ENCODE measurements at places on chromosomes 3 and 15.

- peaks cover 49% of the 10 kb centered on the region for H3K4me1 ChIP-seq
- H3K27ac ChIP-seq, result no peak overlapping the region
- DNase-seq, result no peak
- H3K27me3 ChIP-seq, result no peaks in the 10 kb centered on the region
- no peaks in the 10 kb centered on the region for H3K36me3 ChIP-seq
These were observed 17.3 kb downstream of the B3GNT5 start for GRCh38 chr3:183270344-183270743.

DNA sequence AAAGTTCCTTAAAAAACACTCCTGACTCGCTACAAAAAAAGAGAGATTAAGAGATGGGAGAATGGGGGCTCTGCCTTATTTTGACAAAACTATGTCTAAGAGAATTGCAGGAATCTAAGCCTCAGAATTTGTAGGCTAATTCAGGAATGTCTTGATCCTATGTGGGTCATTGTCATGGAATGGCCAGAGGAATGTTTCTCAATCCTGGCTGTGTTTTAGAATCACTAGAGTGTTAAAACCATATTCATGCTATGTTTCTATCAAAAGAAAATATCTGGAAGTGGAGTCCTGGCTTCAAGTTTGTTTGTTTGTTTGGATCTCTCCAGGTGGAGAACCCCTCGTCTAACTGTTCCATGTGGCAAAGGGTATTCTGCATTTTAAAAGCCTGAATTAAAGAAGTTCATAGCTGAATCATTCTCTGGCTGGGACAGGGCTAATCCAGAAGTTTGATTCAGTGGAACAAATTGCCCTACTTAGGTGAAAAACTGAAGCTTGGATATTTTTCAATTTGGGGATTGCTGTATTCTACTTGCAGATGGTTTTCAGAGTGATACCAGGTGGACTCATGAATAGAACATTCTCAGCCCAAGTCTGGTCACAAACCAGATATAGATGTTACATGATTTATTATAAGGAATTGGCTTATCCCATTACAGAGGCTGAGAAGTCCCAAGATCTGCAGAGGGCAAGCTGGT lies 28.2 kb downstream of the GJD2 start:
- H3K27ac ChIP-seq, result no peak overlapping the region
- no peak for DNase-seq
- H3K36me3 ChIP-seq, result no peaks in the 10 kb centered on the region
- no peaks in the 10 kb centered on the region for H3K4me1 ChIP-seq
- H3K27me3 ChIP-seq, result no peaks in the 10 kb centered on the region

- no peak for DNase-seq
- H3K4me3 ChIP-seq, result no peak overlapping the region
- peaks cover 7% of the 10 kb centered on the region for H3K36me3 ChIP-seq
- H3K27me3 ChIP-seq, result no peaks in the 10 kb centered on the region
These were observed 32.4 kb downstream of the TGFBR2 start for GRCh38 chr3:30638685-30639412.

DNA sequence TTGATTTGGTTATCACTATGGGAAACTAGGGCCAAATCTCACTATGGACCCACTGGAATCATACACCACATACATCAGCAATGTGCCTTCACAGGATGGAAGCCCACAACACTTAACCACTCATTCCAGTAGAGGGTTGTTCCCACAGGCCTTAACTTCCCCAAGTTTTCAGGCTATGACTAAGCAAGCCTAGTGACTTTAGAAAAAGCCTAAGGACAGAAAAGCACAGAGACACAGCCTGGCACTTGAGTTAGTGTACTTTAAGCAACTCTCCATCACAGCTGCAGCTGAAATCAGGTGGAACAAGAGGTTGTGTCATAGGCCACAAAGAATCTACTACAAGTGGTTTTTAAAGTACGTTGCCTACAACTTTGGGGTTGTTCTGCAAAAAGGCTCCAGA lies 128.7 kb downstream of the LRRN1 start:
- no peaks in the 10 kb centered on the region for H3K4me1 ChIP-seq
- H3K36me3 ChIP-seq, result no peaks in the 10 kb centered on the region
- DNase-seq, result no peak
- H3K27ac ChIP-seq, result no peak overlapping the region
